ENCODE measurements at places on chromosomes 7 and 10. TPM values are rescaled to one million over a fixed set of nuclear protein-coding genes. Genes with fewer than 3 reads are reported as not detected.

Gene GLRX3
- 103 TPM for total RNA-seq

Gene RHOBTB1
- not detected for total RNA-seq

Gene AKR1C4
- not detected for total RNA-seq

Gene HTR5A
- not detected for total RNA-seq

Gene GIMAP7
- 60.4 TPM for total RNA-seq

Gene DNAJC9
- total RNA-seq = 68.9 TPM

Gene RBP3
- not detected for total RNA-seq

Gene TMEM236
- total RNA-seq = 0.11 TPM

Gene ALOX5
- not detected for total RNA-seq

Gene MOGAT3
- not detected for total RNA-seq

Gene SH2D4B
- 0.25 TPM for total RNA-seq

Gene TYW1B
- total RNA-seq = 7.5 TPM

Gene HOXA3
- not detected for total RNA-seq

Gene MEIG1
- not detected for total RNA-seq

Gene IL15RA
- 56.7 TPM for total RNA-seq

Gene PIK3CG
- total RNA-seq = 64.2 TPM

Gene SPDYE1
- not detected for total RNA-seq

Measured in natural killer cell treated with Interleukin-12 subunit alpha and Interleukin-12 subunit beta and Interleukin-15 and Interleukin-18, amount 100 ng/mL, for 72 hours (primary cell).